ENCODE measurements at places on chromosomes 6 and 20.

GRCh38 chr6:84618046-84618752 is 146.2 kb downstream of the TBX18 start:
- DNase-seq: peak; percentile 52

- DNase-seq: no peak
Measured at GRCh38 chr6:45855642-45856394, 159.8 kb downstream of the CLIC5 start.

- DNase-seq: no peak
Measured at GRCh38 chr20:4651536-4651935, 70.2 kb upstream of the PRND start.

DNA sequence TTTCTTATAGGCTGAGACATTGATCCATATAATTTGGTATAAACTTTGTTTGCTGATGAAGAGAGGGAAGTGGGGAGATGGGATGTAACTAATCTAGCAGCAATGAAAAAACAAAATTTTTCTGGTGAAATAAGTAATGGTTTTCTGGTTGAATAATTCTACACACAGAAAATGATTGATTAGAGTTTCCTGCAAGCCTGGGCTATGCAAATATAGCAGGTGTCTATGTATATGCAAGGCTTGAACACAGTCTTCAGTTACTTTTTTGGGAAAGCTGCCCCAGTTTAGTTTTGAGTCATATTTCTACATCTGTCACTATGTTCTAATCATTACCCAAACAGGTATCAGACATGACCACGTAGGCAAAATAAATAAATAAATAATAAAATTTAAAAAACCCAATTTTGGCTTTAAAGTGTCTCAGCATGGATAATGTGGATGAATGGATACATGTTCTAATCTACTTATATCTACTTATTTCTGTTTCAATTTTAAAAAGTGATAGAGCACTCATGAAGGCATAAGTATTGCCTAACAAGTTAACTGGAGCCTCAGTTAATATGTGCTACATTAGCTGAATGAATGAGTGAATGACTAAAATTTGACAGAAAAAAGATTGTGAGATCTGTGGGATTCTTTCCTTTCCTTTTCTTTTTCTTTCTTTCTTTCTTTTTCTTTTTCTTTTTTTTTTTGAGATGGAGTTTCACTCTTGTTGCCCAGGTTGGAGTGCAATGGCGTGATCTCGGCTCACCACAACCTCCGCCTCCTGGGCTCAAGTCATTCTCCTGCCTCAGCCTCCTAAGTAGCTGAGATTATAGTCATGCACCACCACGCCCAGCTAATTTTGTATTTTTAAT is 37.2 kb upstream of the TFB1M start:
- DNase-seq: no peak

GRCh38 chr20:40565001-40565681 is 123.9 kb downstream of the MAFB start:
- DNase-seq: peak; percentile 74

- no peak for DNase-seq
Measured at GRCh38 chr20:42701948-42702347, 487.8 kb downstream of the PTPRT start.

- peak; percentile 22 for DNase-seq
Measured at GRCh38 chr6:144447472-144447871, 162.3 kb downstream of the UTRN start.

DNA sequence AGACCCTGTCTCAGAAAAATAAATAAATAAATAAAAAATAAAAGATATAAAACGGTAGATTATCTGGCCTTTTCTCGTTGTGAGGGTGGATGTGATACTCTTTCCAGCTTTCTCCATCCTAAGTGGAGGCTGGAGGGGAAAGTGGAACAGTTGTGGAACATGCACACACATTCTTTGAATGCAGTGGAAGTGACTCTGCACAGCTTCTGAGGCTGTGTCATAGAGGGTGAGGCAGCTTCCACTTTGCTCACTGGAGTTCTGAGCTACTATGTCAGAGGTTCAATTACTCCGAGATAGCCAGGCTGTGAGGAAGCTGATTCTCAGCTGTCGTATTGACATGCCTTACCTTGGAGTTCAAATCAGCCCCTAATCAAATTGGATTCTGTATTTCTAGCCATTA is 82.2 kb downstream of the CHMP4B start:
- DNase-seq: peak; percentile 72

- DNase-seq: no peak
Measured at GRCh38 chr6:51618563-51618962, 468.9 kb downstream of the PKHD1 start.

DNA sequence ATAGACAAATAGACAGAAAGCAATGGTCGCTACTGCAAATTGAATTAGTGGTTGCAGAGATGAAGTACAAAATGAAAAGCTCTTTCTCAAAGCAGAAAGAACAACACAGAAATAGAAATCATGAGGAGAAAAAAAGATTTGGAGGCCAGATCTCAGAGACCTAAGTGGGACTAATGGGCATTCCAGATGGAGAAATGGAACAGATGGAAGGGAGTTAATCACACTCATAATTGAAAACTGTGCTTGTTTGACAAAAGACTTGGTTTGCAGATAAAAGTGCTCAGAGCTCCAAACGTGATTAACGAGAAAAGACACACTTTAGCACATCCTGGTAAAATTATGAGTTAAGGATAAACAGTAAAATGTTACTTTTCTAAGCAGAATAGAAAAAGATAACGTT is 58.1 kb upstream of the SNRPB2 start:
- DNase-seq: no peak

GRCh38 chr6:23713211-23713610 is 412.8 kb upstream of the NRSN1 start:
- no peak for DNase-seq

DNA sequence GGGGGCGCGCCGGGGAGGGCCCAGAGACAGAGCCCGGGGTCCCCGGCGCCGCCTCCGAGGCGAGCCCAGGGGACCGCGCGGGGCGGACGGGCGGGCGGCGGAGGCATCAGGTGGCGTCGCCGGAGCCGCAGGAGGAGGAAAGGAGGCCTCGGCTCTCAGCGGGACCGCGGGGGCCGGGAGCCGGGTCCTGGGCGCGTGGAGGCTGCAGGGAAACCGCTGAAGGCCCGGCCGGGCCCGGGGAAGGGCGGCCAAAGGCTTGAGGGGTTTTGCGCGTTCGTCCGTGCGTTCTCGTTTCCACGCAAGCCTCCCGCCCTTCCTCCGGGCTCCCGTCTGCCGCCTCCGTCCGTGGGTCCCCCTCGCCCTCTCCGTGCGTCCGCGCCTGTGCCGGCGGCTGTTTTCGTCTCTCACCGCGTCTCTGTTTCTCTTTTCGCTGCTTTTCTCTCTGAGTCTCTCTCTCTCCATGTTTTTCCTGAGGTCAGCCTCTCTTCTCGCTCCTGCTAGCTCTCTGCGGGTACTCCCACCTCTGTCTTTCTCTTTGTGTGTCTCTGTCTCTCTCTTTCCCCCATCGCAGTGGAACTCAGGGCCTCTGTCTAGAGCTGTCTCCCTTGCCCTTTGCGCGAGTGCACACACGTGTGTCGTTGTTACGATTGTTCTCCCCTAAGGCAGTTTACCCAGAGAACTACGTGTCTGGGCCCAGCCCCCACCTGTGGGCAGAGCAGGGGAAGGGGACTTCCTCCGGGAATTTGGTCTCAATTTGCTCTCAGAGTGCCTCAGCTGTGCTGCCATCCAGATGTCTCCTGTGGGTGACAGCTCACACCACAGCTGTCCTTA is 2.1 kb downstream of the IRF4 start:
- no peak for DNase-seq

- no peak for DNase-seq
Measured at GRCh38 chr6:36999061-36999750, 6.2 kb upstream of the FGD2 start.

DNA sequence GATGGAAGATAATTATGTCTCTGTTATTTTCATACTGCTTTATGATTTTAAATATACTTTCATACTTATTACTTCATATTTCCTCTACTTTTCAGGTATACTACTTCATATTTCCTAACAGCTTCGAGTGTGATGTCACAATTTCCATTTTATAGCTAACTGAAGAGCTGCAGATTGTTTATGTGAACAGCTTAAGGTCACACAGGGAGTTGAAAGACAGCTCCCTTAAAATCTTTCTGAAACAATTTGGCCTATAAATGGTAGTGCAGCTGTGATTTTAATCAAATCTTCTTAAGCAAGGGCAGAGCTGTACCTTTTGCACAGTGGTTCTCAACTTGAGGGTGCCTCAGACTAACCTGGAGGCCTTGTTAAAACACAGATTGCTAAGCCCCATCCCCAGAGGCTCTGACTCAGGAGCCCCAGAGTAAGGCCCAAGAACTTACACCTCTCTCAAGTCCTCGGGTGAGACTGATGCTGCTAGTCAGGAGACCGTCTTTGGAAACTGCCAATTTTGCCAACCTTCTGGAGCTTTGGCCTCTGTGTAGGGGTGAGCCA is 347.0 kb upstream of the HSF2 start:
- no peak for DNase-seq

- DNase-seq: no peak
Measured at GRCh38 chr6:31575335-31575901, at the start of gene TNF. TSS of gene TNF (plus strand) at chr6:31575565. CDS start at chr6:31575742, 177 bp downstream.

DNA sequence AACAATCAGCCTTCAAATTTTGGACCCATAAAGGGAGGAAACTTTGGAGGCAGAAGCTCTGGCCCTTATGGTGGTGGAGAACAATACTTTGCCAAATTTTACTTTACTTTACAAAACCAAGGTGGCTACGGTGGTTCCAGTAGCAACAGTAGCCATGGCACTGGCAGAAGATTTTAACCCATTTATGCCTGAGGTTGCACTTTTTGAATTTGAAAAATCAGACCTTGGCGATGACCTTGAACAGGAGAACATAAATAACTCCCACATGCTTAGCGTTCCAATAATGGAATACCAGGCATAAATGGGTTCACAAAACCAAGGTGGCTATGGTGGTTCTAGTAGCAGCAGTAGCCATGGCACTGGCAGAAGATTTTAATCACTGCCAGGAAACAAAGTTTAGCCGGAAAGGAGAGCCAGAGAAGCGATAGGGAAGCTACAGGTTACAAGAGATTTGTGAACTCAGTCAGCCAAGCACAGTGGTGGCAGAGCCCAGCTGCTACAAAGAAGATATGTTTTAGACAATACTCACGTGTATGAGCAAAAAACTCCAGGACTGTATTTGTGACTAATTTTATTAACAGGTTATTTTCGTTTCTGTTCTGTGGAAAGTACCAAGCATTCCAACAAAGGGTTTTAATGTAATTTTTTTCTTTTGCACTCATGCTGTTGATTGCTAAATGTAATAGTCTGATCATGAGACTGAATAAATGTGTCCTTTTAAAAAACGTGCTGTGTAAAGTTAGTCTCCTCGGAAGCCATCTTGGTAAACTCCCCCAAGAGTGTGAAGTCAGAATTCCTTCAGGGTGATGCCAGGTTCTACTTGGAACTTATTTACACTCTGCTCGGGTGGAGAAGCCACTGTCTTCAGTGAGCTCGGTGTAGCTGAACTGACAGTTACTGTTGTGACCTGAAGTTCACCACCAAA is 6.7 kb downstream of the SFT2D1 start:
- DNase-seq: no peak

DNA sequence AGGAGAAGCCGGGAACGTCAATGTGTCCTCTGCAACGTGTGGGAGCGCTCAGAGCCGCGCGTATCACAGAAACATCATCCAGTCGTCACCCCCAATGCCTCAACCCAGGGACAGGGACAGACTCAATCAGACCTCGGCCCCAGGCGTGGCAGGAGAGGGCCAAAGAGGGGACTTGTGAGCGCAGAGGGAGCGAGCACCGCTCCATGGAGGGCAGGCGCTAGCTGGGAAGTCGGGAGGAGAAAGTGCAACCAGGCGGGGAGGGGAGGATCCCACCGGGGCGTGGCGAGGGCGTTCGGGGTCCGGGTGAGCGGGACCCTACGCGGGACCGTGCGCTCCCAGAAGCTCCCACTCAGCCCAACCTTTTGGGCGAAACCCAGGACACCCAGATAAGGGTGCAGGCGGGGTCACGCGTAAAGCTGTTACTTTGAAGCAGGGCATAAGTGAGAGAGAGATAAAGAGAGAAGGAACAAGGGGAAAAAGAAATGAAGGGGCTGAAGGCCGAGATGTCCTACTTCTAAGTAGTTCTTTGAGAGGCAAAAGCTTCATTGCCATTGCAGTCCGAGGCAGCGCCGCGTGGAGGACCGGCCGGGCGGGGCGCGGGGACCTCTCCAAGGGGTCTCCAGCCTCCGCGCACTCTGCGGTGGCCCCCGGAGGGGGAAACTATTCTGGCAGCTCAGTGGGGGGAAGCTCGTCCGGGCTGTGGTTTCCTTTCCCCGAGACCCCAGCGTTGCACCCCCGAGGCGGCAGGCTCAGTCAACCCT is 862 bp upstream of the SOBP start:
- peak; percentile 68 for DNase-seq

DNA sequence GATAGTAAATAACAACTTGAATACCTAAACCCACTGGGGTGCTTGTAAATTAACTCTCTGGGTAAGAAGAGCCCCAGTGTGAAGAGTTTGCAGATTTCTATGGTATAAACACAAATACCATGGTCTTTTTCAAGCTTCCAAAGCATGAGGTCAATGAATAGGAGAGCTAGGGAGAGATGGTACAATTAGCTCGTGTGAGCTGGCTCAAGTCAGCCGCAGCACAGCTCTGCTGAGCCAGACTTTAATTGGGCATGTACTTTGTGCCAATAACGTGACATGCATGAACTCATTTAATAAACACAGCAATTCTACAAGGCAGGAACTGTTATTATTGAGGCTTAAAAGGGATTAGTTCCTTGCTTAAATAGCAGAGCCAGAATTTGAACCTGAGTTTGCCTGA is 684.2 kb downstream of the KIF16B start:
- no peak for DNase-seq

- DNase-seq: no peak
Measured at GRCh38 chr6:24205020-24205492, 79.0 kb downstream of the NRSN1 start.

DNA sequence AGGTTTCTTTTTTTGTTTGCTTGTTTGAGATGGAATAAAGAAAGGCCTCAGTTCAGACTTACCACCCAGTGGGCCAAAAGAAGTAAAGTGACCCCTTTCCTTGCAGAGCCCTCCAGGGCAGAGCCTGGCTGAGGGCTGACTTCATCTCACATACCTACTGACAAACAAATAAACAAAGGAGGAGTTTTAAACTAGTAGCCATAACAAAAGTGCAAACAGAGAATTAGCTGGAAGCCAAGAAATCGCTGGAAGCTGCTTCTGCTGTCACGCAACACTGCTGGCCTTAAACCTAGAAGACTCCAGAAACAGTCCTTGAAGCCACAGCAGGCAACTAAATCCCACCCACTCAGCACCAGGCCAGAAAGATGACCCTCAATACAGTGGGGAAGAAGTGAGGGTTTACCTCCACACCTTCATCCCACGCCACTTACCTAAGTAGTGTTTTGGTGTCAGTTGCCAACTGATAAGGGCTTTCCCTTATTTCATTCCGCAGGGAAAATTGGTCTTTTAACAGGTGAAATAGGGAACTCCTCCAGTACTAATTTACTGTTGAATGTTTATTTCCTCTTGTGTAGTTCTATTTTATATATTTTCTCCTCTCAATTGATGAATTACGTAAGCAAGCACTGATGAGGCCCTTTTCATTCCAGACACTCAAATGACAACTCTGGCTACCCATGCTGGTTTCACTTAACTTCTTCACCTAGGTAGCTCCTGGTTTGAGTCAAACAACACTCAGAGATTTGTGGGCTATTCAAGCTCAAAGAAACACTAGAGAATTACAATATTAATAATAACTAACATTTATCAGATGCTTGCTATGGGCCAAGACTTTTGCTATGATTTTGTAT is 46.2 kb downstream of the EDN1 start:
- no peak for DNase-seq
